ENCODE measurements at places on chromosomes 2 and 18.

- DNase-seq: no peak
Observed at GRCh38 chr18:72114801-72115594, 429.1 kb downstream of the CBLN2 start.

GRCh38 chr2:150467621-150467963 is 19.9 kb downstream of the RND3 start:
- DNase-seq: no peak

GRCh38 chr2:70304498-70304897 is 2.6 kb upstream of the FAM136A start:
- DNase-seq: no peak

- DNase-seq: no peak
Observed at GRCh38 chr18:9354256-9354655, 19.7 kb downstream of the TWSG1 start.

GRCh38 chr2:112794131-112794733 is 9.9 kb upstream of the IL1A start:
- peak; percentile 32 for DNase-seq

DNA sequence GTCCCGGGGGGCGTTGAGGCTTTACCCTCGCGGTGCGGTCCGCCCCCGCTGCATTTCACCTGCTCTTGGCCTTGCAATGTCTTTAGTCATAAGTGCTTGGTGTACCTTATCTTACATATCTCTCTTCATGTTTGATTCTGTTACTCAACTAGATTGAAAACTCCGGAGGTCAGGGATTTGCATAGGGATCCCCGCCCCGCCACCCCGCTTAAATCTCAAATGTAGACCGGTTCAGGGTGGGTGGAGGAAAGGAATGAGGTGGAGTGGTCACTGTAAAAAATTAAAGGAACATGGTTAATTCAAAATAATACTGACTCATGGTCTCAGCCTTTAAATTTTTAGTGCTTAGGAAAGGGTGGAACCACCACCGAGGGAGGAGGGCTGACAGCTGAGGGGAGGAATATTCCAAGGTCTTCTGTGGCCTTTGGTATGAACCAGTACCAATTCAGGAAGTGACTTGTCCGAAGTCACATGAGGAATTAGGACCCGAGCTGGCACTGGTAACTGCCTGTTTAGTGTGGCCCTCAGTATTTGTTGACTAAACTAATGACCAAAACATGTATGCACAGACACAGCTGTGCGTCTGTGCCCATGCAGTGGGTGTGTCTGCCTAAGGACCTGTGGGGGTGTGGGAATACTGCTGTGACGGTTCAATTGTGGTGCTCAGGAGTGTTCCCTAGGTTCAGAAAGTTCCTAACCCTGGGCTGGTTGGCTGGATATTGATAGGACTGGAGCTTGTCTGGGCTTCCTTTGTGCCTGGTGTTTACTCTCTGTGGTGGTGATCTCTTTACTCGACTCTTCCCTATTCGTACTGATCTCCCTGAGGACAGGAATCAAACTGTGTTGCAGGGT is 1.0 kb downstream of the PLEKHB2 start:
- no peak for DNase-seq

DNA sequence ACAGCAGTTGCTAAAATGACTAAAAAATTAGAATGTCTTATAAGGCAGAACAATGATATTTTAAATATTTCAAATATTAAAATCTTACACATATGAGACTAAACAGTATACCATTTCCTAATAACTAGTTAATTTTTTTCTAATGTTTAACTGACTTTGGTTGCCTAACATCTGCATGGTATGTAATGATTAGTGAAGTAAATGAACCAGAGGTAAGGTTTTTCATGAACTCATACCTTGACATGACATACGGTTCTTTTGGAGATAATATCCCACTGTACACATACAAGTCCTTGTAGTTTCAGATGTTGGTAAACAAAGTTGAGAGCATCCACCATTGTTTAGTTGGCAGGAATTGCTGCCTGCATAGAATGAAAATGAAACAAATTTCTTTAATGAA is 1360.2 kb downstream of the LRP1B start:
- DNase-seq: no peak

DNA sequence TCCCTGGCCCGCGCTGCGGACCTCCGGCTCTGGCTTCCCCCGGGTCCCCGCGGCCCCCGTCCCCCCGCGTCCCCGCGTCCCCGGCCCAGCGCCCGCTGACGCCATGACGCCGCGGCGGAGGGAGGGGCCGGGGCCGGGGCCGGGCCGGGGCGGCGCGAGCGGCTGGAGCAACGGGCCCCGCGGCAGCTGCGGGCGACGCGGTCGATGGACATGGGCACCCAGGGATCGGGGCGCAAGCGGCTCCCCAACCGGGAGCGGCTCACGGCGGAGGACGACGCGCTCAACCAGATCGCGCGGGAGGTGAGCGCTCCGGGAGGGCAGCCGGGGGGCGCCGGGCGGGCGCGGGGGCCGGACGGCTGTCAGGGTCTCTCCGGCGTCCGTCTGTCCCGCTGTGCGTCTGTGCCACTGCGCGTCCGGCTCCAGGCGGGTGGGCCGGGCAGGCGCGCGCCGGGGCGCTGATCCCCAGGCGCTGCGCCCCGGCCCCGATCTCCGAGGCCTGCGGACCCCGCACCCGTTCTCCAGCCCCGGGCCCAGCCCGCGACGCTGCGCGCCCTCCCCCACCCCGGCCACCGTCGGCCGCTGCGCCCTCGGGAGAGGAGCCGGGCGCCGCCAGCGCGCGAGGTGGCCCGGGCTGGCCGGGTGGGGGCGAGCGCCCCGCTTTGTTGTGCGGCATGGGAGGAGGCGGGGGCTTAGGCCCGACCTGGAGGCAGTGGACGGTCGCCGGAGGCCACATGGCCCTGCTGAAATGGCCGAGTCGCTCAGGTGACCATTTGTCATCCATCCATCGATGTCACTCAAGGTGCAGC is at the start of gene LRRFIP1:
LRRFIP1 (plus strand) TSS at position 147 of the 806 bp plus-strand sequence; CDS start at position 205, 58 bp downstream.
- DNase-seq: no peak

- DNase-seq: no peak
Observed at GRCh38 chr18:64807560-64807959, 658.7 kb upstream of the LINC00305 start.

- DNase-seq: no peak
Observed at GRCh38 chr2:205681401-205682238, 681 bp upstream of the NRP2 start.

DNA sequence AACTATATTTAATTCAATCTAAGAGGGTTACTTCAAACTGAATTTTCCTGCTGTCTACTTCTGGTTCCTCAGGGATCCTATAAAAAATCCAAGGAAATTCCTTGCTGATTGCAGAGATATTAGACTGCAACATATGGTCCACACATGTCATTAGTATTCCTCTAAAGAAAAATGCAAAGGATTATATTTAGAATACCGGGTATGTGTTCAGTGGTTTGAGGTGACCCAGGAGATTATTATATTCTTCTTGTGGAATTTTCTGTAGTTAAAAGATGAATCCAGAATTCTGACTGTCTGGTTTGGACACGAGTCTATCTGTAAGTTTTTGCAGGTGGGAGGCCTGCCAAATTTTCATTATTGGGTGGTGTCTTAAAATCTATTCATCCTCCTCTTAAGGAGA is 18.2 kb downstream of the HOXD1 start:
- no peak for DNase-seq

DNA sequence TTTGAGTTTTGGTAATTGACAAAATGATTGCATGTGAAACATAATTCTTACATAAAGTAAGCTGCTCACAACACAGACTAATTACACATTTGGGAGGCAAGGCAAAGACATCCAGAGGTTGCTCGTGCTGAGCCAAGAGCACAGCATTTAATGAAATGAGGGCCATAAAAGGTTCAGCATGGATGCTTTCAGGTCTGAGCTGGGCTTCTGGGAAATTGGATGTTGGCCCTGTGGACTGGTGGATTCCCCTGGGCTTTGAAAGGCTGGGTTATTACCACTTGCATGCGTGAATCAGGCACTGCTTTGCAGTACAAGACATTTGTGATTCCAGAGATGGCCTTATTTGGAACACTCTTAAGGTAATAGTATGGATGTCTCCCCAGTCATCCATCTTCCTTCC is 533.5 kb upstream of the NRP2 start:
- DNase-seq: no peak

- no peak for DNase-seq
Observed at GRCh38 chr2:234324116-234324515, 172.8 kb downstream of the ARL4C start.

- DNase-seq: no peak
Observed at GRCh38 chr18:45879681-45880655, 54.5 kb downstream of the SIGLEC15 start.

- no peak for DNase-seq
Observed at GRCh38 chr2:20579866-20580265, 71.0 kb downstream of the HS1BP3 start.

DNA sequence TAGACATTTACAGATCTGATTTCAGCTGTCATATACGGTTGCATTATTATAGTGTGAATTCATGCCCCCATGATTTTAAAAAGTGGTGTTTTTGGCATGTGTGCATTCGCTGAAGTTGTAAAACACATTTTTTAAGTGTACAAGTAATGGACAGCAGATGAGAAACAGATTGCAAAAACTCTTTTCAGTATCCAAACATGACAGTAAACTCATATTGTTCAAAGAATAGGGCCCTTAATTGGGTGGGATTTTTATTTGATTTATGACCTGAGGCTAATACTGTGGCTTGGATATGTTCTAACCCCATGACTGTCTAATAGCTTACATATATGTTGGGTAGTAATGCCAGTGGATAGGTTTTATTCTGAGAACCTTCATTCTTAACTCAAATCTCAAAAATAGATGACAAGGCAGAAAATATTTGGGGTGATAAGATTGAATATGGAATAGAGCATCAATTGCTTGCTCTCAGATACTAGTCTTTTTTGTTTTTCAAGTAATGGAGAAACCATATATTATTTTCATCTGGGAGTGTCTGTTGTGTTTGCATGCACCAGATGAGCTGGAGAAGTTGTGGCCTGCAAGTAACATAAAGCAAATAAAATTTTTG is 118.6 kb downstream of the PARD3B start:
- no peak for DNase-seq

DNA sequence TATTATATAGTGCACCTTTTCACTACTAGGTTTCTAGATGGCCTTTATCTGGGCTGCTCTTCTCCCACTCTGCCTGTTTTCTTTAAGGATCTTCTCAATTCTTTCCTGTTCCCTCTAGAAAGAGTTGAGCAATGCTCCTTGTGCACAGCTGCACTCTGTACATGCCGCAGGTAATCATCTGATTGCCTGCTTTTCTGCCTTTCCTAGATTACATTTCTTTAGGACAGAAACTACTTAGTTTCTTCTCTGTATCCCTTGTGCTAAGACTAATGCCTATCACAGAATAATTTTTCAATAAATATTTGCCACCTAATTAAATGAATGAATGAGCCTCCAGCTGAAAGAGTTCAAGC is 802.4 kb upstream of the ID2 start:
- DNase-seq: no peak

- DNase-seq: peak; percentile 72
Observed at GRCh38 chr2:65264821-65265670, 37.4 kb downstream of the ACTR2 start.

- DNase-seq: no peak
Observed at GRCh38 chr2:135641156-135642068, 100.2 kb upstream of the UBXN4 start.

GRCh38 chr2:14752295-14752694 is 119.8 kb downstream of the LRATD1 start:
- DNase-seq: no peak

GRCh38 chr18:13486686-13487085 is 239.7 kb downstream of the FAM210A start:
- DNase-seq: no peak

DNA sequence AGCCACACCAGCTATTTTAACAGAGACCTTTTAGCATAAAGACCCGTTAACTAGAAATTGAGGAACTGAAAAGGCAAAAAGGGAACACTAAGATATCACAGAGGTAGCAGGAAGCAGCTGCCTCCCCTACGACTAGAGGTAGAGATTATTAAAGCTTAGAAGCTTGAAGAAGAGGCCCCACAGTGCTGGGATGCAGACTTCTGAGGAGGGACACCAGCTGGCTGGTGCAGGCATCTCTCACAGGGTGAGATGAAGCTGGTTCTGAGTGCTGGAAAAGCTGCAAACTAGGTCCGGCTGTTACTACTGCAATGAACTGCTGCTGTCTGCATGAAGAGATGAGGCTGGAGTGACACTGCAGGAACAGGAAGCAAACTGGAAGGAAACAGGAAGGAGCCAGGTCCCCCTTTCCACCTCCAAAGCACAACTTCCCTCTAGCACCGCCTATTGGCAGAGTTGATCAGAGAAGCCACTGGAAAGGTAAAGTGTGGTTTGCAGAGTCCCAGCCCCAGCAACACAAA is 61.2 kb upstream of the MRPS9 start:
- no peak for DNase-seq

DNA sequence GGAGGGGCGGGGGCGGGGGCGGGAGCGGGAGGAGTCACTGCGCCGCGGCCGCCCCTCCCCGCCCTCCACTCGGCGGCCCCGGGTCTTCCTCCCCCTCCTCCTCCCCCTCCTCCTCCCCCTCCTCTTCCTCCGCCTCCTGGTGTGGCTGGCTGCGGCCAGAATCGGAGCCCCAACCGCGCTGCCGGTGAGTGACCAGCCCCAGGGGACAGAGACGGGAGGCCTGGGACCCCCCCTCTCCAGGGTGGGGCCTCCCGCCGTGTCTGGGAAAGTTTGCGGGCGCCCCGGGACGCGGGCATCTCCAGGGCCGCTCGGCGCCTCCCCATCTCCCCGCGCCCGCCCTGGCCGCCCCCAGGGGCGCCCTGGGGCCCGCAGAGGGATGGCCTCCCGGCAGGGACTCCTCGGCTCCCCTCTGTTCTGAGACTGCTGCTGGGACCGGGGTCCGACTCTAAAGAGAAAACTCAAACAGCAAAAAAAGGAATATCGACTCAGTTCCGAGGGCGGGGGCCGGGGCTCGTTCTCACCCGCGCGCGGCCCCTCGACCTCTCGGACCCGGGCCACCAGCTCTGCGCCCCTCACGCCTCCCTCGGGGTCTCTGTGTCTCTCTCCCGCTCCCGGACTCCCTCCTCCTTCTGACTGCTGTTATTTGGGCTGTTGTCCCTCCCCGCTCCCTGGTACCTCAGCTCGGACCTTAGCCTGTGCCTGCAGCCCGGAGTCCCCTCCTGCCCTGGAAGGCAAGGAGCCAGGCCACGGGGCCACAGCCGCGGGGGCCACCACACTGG is at the start of gene STON1:
STON1 (plus strand) TSS at position 122 of the 779 bp plus-strand sequence. CDS start 50,480 bp downstream, outside the sequence.
- no peak for DNase-seq
